ENCODE measurements at places on chromosomes 1 and 21. TPM values are rescaled to one million over a fixed set of nuclear protein-coding genes. Genes with fewer than 3 reads are reported as not detected.

Gene FCRL3
- total RNA-seq = not detected

Gene TMEM82
- not detected for total RNA-seq

Gene LCE1A
- total RNA-seq = not detected

Gene TIAM1
- 0.74 TPM for total RNA-seq

Gene IQGAP3
- total RNA-seq = 20.9 TPM

Gene RSPH1
- 0.88 TPM for total RNA-seq

Gene FLG2
- total RNA-seq = not detected

Gene CA6
- not detected for total RNA-seq

Gene CR1
- total RNA-seq = not detected

Gene FCGR1A
- not detected for total RNA-seq

Gene OR4F16
- total RNA-seq = not detected

Gene FAM163A
- total RNA-seq = not detected

Gene KIF17
- total RNA-seq = 1.1 TPM

Gene FAM131C
- 18.6 TPM for total RNA-seq

Gene USH2A
- not detected for total RNA-seq

Gene KLF17
- total RNA-seq = 0.34 TPM

Gene RIT1
- 24.3 TPM for total RNA-seq

Gene GPX7
- total RNA-seq = not detected

Gene MAB21L3
- total RNA-seq = not detected

Measured in A549 treated with CORT108297 at 1 μM for 4 hours (cell line).